ENCODE measurements at places on chromosomes 12 and 14. TPM values are rescaled to one million over a fixed set of nuclear protein-coding genes. Genes with fewer than 3 reads are reported as not detected.

The MYL2 gene
- total RNA-seq = 0.39 TPM

The GLS2 gene
- 5.3 TPM for total RNA-seq

The KLRC3 gene
- not detected for total RNA-seq

The MIPOL1 gene
- 0.07 TPM for total RNA-seq

The MAPK1IP1L gene
- 116 TPM for total RNA-seq

The GLI1 gene
- total RNA-seq = 3.9 TPM

The TMEM253 gene
- total RNA-seq = not detected

The AHSA1 gene
- total RNA-seq = 112 TPM

The VDR gene
- total RNA-seq = 0.53 TPM

The MANSC4 gene
- not detected for total RNA-seq

The SRP54 gene
- total RNA-seq = 54.9 TPM

The GALNT6 gene
- 8.5 TPM for total RNA-seq

The ABCD4 gene
- 125 TPM for total RNA-seq

The SERPINA9 gene
- total RNA-seq = 0.74 TPM

The BHLHE41 gene
- total RNA-seq = 53.7 TPM

The DHH gene
- total RNA-seq = 0.36 TPM

The AQP2 gene
- not detected for total RNA-seq

The SMOC1 gene
- not detected for total RNA-seq

The OR4E1 gene
- not detected for total RNA-seq

The SLC25A21 gene
- not detected for total RNA-seq

The GPRC5D gene
- total RNA-seq = 0.92 TPM

The SLC7A8 gene
- 1.1 TPM for total RNA-seq

The TSHR gene
- 0.37 TPM for total RNA-seq

The PKP2 gene
- not detected for total RNA-seq

The MAP3K12 gene
- total RNA-seq = 15.1 TPM

The ADAM21 gene
- not detected for total RNA-seq

The RPGRIP1 gene
- total RNA-seq = 0.86 TPM

The KLHL33 gene
- total RNA-seq = 0.27 TPM

The LRRK2 gene
- 60.2 TPM for total RNA-seq

The ASIC1 gene
- total RNA-seq = not detected

The KRT79 gene
- total RNA-seq = not detected

The GPR137C gene
- total RNA-seq = 0.67 TPM

The ATL1 gene
- 3.8 TPM for total RNA-seq
